ENCODE measurements at places on chromosomes 12 and 14.

DNA sequence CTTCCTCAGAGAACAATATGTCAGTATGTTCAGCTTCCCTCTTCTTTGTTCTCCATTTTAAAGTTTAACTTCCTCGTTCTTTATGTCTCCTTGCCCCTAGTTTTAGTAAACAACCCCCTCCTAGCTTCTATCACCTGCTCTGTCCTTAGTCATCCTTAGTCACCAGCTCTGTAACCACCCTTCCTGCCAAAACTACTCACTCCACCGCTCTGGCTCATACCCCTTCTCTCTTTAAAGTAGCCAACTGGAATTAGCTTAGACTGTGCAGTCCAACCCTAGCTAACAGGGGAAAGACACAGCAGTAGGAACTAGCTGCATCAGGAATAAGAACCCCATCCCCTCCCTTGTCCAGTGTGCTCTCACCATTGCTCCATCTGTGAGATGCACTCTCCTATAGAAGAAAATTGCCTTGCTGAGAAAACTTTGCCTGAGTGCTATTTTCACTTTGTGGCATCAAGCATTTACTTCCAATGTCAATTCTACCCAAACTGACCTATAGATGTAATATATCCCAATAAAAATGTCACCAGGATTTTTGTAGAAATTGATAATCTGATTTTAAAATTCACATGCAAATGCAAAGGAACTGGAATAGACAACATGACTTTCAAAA lies 603.2 kb downstream of the C12orf50 start:
- DNase-seq = no peak

- no peak for DNase-seq
These were observed 201.6 kb upstream of the KITLG start for GRCh38 chr12:88781909-88782308.

DNA sequence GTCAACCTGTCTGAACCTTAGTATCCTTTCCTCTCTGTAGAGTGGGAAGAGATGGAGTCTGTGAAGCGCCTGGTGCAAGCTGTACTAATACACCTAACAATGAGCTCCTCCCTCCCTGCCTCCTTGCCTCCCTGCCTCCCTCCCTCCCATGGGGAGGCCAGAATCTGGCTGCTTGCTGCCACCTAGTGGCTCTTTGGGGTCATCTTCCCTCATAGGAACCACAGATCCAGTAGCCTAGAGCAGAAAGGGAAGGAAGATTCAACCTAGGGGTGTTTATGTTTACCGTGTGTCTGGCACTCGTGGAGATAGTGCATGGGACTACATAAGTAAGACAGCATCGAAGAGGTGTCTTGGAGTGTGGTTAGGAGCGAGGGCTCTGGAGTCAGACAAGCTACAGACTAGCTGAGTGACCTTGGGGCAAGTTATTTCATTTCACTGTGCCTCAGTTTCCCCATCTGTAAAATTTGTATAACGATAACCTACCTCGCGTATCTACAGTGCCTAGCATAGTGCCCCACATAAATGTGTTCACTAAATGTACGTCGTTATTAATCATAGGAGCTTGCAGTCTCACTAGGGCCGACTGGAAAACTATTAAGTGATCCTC lies 35.5 kb upstream of the TSPAN9 start:
- DNase-seq = peak; percentile 86

DNA sequence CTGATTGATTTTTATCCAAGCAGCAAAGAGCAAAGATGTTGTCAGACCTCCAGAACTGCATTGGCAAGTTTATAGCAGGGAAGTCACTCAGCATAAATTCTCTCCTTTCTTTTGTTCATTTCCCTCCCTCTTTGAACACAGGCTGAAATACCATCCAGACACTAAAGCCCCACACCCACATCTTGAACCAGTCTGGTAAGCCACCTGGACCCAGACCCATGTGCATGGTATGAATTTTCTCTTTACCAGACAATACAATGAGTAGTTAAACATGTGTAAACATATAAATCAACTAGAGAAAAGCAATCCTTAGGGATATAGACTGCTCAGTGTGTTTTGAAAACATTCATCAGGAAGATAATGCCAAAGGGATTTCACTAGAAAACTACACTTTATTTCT lies 488.3 kb upstream of the FLRT2 start:
- DNase-seq = no peak

DNA sequence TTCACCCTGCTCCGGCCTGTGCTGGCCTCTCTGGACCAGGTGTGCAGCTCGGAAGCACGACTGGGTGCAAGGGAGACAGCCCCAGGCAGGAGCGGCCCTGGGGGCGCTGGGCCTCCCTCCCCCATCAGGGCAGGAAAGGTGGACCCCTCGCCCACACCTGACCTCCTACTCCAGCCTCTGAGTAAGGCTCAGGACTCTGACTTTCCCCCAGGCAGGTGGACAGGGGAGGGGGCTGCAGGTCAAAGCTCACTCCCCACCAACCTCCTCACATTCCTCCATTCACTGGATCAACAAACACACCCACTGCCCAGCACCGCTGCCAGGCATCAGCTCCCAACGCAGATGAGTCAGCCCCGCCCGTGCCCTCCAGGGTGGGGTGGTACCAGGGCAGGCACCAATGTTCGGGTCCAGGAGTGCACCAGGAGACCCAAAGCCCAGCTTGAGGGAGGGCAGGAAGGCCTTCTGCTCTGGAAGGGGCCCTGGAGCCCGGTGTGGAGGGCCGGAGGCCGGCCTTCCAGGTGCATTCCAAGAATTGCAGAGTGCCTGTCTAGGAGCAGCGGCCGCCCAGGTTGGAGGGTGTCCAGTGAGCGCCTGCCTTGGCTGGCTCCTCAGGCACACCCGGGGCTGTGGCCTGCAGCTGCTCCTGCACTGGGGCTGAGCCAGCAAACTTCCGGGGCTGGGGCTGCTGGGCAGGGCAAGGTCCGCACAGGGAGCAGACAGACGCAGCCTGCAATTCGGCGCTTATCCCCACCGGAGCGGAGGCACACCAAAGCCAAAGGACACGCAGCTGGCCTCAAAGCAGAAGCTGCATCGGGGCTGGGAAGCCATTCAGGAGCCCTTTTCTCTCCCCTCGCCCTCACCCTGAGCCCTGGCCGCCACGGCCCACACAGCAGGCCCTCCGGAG lies 1.6 kb upstream of the INF2 start:
- no peak for DNase-seq

GRCh38 chr12:45839917-45840316 lies 110.4 kb downstream of the ARID2 start:
- DNase-seq = no peak

DNA sequence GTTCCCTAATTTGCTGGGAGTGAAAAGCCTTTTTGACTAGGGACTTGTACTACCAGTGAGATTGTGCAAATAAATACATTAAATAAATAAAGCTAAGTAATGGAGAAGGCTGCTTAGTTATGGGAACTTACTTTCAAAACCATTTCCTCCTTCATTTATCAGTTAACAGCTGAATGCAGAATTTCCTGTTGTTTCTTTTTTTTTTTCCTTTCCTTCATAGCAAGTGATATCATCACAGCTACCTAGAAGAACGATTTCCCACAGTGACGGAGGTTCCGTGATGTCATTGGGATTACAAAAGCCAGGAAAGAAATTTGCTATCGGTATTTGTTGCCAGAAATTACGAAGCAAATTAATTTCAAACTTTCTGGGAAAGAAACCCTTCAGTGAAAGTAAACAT lies 42.1 kb upstream of the SOCS2 start:
- DNase-seq = no peak

GRCh38 chr14:70780396-70781075 lies 28.8 kb downstream of the MAP3K9 start:
- no peak for DNase-seq

GRCh38 chr14:23365732-23366425 lies 907 bp upstream of the EFS start:
- DNase-seq = peak; percentile 30

DNA sequence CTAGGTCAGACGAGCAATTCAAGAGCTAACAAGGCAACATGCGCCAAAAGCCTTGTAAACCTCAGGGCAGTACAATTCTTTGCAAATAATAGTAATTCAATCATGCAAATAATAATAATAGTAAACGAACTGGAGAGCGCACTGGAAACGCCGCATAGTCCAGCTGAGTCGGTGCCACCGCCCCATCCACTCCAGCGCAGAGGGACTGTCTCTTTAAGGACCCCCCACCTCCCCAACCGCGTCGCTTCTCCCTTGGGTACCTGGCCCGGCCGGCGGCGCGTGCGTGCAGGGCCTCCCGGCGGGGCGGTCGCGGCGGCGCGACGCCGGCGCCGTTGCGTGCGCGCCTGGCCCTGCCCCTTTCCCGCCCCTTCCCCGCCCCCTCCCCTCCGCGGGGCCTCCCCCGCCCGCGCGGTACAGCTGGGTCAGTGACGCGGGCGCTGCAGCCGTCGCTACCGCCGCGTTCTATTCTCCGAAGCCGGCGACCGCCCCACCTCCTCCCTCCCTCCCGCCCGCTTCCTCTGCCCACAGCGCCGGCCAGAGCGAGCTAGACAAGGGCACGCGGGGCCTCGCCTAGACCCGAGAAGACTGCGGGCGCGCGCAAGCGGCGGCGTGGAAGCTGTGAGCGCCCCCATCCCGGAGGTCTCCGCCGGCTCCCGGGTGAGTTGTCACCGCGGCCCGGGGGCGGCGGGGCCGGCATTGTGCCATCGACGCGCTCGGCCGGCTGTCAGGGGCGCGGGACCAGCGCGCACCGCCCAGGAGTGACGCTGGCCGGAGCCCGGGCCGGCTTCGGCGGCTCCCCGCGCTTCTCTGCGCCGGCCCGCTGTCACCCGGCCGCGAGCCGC lies at the start of gene SUSD6:
SUSD6 (plus strand) TSS at position 425 of the 842 bp plus-strand sequence. CDS start 46,997 bp downstream, outside the sequence.
- peak; percentile 86 for DNase-seq

DNA sequence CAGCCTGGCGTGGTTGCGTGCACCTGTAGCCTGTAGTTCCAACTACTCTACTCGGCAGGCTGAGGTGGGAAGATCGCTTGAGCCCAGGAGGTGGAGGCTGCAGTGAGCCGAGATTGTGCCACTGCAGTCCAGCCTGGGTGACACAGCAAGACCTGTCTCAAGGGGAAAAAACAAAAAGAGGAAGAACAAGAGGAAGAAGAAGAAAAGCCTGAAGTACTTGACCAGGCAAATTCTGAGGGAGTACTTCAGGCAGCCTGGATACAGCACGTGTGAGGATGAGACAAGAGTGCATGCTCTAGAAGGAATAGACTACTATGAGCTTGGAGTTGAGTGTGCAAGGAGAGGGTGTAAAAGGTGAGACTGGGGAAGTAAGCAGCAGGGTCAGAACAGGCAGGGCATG lies 1.8 kb downstream of the GDF3 start:
- no peak for DNase-seq

DNA sequence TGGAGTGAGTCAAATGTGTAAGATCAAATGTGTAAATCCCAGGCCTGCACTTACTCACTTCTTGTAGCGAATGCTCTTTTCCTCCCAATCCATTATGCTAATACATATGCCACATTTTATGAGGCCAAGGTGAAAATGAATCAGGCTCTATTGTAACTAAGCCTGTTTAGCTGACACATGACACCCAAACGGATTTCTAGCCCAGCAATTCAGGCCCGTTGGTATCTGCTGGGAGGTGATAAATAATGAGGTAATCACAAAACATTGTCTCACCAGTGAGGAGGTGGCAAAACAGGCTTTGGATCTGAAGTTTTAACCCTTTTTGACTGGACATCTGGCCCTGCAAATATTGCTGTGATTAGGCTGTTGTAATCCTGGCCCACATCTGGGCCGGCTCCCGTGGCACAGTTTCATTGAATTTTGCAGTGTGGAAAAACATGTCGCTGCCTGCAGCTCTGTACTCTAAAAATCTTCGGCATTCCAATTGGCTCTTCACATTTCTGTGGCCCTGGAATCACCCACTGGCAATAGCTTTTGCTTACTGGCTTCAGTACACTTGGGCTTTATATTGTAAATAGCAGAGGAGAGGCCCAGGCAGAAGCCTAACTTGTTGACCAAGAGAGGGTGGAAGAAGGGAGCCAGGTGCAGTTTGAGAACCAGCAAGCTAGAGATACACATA lies 106.1 kb downstream of the PAX9 start:
- no peak for DNase-seq

GRCh38 chr14:49036984-49037516 lies 549.1 kb downstream of the RPS29 start:
- no peak for DNase-seq

GRCh38 chr12:50734409-50735263 lies 29.3 kb upstream of the ATF1 start:
- DNase-seq = peak; percentile 86

DNA sequence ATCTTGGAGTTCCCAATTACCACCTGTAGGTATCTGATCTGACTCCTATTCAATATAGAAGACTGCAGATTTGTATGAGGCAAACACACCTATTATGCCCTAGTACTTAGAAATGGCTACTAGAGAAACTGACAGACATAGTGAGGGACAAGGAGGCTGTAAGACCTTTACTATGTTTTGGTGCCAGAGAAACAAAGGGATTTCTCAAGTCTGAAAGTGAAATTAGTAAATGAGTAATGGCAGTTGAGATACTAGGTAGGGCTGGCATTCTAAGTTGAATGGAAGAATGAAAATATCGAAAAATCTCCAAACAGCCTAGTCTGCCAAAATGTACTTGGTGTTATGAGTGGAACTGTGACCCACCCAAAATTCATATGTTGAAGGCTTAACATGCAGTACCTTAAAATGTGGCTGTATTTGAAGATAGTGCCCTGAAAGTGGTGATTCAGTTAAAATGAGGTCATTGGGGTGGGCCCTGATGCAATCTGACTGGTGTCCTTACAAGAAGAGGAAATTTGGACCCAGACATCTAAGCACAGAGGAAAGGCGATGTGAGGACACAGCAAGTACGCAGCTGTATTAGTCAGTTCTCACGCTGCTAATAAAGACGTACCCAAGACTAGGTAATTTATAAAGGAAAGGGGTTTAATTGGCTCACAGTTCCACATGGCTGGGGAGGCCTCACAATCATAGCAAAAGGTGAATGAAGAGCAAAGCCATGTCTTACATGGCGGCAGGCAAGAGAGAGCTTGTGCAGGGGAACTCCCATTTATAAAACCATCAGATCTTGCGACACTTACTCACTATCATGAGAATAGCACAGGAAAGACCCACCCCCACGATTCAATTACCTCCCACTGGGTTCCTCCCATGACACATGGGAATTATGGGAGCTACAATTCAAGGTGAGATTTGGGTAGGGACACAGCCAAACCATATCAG lies 127.0 kb downstream of the APAF1 start:
- no peak for DNase-seq

DNA sequence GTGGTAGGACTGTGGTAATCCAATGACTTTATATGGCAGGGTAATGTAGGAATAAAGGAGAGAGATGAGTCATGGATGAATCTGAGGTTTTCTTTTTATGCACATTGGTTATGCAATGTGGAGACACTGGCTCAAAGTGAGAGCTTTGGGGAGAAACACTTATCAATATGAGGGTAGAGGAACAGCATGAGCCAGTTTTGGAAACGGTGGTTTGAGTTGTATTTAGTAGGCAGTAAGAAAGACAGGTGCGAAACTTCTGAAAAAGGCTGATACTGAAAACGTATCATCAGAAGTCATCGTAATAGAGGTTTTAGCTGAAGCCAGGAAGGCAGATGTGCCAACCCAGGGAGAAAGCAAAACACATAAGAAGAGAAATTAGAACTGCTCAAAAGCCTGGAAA lies 854.8 kb upstream of the SEL1L start:
- DNase-seq = no peak

DNA sequence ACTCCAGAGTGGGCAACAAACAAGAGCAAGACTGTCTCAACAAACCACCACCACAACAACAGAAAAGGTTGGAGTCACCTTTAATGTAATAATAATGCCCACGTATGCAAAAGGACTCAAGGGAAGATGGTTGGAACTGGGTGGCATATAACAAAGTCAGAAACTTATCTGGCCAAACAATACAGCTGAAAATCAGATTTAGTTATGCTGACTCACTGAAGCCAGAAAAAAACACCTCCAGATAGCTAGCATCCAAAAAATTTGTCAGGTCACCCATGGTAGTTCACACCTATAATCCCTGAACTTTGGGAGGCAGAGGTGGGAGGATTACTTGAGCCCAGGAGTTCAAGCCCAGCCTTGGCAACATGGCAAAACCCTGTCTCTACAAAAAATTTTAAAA lies 24.4 kb downstream of the SLC11A2 start:
- DNase-seq = no peak
